Uterus (tissue), 4 donors: ENCODE measurements at places on chromosomes 16 and 17. TPM values are rescaled to one million over a fixed set of nuclear protein-coding genes. Genes with fewer than 3 reads are reported as not detected.

Gene BCL6B
- total RNA-seq, result 32.8 TPM

GRCh38 chr16:84341528-84342295 lies 26.6 kb upstream of the ATP2C2 start:
- DNase-seq, result no peak

Gene SEZ6L2
- total RNA-seq, result 0.52 TPM

Gene SPIRE2
- 1.2 TPM for total RNA-seq

Gene CLEC3A
- not detected for total RNA-seq

Gene KRTAP17-1
- total RNA-seq, result not detected

Gene GPR142
- total RNA-seq, result not detected

Gene CHD3
- 121 TPM for total RNA-seq

- DNase-seq, result no peak
Measured at GRCh38 chr17:4482338-4483011, 16.2 kb upstream of the SPNS2 start.

Gene WSCD1
- total RNA-seq, result 8.2 TPM

GRCh38 chr16:9330095-9330494 lies 238.7 kb downstream of the HAPSTR1 start:
- no peak for DNase-seq

- DNase-seq, result no peak
Measured at GRCh38 chr16:1221628-1222552, 3.2 kb downstream of the TPSG1 start.

DNA sequence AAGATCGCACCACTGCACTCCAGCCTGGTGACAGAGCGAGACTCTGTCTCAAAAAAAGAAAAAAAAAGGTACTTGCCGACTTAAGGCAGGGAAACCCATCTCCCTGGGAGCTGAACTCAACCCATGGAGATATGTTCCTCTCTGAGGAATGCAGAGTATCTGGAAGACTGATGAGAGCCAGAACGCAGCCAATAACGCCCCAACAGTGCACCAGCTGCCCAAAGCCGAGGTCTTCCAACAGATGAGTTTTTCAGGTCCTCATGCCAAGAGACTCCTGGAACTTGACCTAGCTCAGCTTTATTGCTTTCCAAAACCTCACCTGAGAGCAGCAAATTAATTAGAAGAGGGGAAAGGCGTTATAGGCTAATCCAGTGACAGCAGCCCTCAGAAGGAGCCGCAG lies 9.4 kb downstream of the ELAC2 start:
- DNase-seq, result no peak

DNA sequence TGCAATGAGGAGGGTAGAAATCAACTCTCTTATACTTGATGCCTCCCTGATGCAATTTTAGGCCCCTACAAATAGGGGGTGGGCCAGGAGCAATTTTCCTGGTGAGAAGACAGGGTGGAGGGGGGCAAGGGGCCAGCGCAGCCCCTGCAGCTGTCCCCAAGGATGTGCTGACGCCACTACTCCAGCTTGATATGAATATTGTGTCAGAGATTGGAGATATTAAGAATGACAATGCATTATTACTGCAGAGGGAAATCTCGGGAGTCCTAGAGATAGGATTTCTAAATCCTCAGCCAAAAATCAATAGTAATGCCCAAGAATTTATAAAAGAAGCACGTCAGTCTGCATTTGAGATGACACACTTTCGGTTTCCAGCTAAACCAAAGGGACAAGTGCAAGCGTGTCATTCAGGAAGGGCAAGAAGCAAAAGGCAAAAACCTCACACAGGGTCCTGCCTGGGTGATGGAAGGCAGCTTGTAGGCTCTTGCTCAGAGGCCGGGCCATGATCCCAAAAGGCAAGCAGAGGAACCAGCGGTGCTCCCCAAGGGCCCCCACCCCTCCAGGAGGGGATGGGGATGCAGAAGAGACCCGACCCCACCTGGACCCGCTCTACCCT lies 178.8 kb downstream of the C16orf78 start:
- DNase-seq, result no peak

Gene GFAP
- not detected for total RNA-seq

Gene ACSM2A
- not detected for total RNA-seq

- no peak for DNase-seq
Measured at GRCh38 chr16:46884513-46885293, 541 bp downstream of the GPT2 start.

DNA sequence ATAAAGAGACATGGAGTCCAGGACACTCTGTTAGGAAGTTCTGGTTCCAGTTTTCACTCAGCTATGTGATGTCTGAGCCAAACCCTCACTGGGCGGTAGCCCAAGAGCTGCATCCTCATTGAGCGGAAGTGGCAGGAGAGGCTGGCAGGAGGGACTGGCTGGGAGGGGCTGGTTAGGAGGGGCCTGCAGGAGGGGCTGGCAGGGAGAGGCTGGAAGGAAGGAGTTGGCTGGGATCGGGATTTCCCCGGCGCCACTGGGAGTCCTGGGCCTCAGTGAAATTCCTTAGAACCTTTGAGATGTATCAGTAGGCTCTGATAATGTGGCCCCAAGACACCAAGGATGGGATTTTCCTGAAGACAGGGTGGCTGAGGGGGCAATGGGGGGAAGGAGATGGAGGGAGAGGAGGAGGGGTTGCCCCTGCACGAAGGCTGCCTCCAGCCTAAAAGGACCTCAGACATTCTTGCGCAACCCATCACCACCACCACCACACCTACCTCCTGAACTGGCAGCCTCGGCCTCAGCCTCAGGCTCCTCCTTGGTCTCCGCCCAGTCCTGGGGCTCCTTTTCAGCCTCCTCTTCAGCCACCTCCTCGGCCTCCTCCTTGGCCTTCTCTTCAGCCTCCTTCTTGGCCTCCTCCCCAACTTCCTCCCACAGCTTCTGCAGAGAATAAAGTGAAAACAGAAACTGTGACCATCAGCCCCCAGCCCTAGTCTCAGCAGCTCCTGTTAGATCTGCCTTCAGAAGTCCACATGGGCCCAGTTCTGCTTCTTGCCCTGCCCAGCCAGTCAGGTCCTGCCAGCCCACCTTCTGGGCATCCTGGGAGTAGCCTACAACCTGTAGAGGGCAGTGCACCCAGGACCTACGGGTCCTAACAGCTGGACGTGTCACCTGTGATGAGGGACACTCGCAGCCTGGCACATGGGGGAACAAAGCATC lies 31.7 kb downstream of the CNGB1 start:
- peak; percentile 20 for DNase-seq

GRCh38 chr17:3985846-3986245 lies 21.6 kb upstream of the ATP2A3 start:
- DNase-seq, result no peak

Gene SLC5A10
- total RNA-seq, result not detected

Gene MFAP4
- total RNA-seq, result 81.2 TPM

GRCh38 chr17:80944326-80944725 lies 47.3 kb upstream of the CHMP6 start:
- peak; percentile 8 for DNase-seq

Gene NPIPA5
- 0.59 TPM for total RNA-seq

GRCh38 chr17:15900871-15901270 lies 44.1 kb upstream of the ADORA2B start:
- DNase-seq, result no peak
